GM20000 (cell line): ENCODE measurements at places on chromosomes 13 and 19.

- no peak for DNase-seq
Measured at GRCh38 chr13:66560991-66561390, 669.1 kb downstream of the PCDH9 start.

DNA sequence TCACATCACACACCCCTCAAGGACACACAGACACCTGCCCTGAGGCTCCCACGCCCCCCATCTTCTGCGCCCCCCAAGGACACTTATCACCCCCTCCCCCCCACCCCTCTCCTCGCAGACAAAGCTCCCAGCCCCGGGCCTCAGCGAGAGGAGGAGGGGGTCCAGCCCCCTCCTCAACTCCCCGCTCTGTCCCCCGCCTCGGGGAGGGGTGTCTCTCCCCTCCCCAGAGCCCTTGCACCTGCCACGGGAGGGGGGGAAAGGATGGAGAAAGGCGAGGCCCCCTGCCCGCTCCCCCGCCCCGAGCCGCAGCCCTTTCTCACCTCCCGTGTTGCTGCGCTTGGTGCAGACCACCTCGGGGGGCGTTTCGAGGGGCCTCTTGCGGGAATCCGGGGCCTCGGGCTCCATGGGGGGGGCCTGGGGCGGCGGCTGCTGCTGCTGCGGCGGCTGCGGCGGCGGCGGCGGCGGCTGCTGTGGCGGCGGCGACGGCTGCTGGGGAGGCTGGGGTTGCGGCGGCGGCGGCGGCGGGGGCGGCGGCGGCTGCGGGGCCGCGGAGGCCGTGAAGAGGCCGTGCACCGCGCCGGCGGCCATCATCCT lies 621 bp downstream of the NOVA2 start:
- no peak for DNase-seq

GRCh38 chr13:53050151-53050550 lies 21.5 kb downstream of the OLFM4 start:
- no peak for DNase-seq

DNA sequence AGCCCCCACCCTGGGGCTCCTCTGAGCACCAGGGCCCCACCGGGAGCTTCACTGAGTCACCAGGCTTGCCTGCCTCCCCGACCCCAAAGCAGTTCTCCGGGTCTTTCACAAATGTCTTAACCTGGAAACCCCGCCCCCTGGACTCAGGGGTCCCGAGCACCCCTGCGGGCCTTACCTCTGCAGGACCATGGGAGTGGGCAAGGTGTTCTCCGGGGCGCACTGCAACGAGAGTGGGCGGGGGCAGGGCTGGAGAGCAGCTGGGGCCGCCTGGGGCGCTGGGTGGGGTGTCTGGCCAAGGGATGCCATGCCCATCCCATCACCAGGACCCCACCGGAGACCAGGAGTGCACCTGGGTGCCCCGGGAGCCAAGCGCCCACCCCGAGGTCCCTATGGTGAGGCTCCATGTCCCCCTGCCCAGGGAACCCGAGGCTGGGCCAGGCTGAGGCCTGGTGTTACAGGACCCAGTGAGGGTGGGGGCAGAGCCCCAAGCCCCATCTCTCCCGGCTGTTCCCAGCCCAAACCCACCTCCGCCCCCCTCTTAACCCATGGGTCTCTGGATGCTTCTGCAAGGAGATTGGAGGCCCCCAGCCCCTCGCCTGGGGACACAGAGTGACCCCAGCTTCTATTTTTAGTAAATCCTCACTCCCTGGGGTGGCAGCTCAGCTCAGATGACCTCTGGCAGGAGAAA lies 10.9 kb downstream of the MKNK2 start:
- DNase-seq, result no peak

DNA sequence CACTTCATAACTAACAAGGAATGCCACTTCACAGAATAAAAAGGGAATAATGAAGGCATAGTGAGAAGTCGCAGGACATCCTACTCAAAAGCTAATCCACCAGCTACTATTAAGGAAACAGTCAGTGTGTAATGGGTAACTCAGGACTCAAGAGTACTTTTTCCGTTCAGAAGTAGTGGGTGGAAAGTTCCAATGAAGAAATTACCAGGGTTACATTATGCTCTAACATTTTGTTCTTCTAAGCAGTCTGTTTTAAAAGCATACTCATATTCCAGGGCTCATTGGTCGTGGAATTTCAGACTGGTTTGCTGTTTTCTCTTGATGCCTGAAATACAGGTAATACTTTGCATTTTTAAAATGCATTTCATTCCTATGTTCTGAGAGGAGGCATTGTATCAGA lies 222.4 kb upstream of the IRS2 start:
- no peak for DNase-seq

DNA sequence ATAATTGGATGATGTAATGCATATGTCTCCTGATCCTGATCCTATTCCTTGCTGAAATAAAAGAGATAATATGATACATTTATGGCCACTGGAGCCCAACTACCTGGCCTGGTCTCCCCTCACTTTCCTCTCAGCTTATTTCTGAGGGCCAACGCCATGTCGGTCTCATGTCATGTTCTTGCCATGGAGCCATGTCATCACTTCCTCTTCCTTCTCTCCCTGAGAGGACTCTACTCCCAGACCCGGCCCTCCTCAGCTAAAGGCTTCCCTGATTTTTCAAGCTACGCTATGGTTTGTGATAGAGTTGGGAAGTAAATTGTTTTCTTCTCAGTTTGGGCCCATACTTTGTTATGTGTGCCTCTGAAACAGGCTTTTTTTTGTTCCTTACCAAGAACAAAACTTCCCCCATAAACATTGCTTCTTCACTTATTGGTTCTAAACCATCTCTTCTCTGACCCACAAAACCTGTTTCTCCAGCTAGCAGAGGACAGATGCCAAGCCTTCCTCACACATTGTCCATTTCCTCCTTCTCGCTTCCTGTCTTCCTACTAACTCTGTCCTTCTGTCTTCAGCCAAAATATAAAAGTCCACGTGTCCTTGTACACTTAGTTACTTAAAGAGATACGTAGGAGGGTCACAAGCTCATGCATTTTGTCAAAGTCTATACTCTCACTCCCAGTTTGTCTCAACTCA lies 319.9 kb upstream of the DACH1 start:
- DNase-seq, result no peak

DNA sequence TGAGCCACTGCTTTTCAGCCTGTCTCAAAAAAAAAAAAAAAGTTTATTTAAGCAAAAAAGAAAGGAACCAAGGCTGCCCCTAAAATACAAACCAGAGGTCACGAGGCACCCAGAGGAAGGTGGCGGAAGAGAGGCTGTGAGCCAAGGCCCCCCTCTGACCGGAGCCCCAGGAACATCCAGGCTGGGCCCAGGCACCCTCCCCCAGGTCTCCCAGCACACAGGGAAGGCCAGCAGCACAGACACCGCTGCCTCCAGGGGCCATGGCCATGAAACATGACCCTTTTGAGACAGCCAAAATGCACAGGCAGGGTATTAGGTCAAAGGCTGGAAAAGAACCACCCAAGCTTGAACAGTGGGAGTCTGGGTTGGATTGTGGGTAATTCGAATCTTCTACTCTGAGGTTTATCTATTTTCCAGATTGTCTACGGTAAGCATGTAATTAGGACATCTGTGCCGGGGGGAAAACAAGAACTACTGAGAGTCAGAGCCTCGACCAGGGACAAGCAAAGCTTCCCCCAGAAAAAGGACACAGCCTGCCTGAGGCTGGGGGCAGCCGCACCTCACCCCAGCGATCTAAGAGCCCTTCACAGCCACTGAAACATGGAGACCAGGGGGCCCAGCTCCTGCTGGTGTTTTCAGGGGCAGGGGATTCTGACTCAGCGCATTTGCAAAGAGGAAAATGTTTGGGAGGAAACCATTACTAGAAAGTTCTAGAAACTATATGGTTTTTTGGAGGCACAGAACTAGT lies 8.4 kb downstream of the PEX11G start:
- no peak for DNase-seq

GRCh38 chr13:106686163-106686562 lies 118.2 kb upstream of the ARGLU1 start:
- DNase-seq, result no peak

DNA sequence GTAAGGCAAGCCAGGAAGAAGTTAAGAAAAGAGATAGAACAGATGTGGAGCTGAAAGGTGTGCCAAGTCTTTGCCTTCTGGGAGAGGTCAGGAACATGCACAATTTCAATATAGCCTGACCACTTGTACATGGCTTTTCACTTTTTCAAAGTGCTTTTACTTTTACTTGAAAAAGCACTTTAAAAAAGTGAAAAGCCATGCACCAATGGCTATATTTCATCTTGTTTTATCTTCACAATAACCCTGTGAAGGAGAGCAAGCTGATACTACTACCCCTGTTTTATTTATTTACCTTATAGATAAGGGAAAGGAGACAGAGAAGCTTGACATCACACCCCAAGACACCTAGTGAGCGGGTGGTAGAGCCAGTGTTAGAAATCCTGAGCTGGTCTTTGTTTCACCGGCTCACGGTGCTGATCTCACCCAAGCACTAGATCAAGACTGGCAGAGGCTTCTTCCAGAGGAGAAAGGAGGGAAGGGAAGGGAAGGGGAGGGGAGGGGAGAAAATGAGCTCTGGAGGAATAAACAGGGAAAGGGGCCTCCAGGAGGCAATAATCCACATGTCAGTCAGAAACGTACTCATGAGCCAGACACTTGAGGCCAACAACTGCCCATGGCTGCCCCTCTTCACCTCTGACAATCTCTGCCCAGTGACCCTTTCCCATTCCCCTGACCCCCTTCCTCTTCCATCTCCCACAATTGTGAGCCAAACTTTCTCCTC lies 455.4 kb downstream of the FOXO1 start:
- no peak for DNase-seq

- DNase-seq, result no peak
Measured at GRCh38 chr13:94305934-94306333, 173.5 kb downstream of the DCT start.

- DNase-seq, result no peak
Measured at GRCh38 chr13:98563071-98563470, 13.8 kb downstream of the STK24 start.

DNA sequence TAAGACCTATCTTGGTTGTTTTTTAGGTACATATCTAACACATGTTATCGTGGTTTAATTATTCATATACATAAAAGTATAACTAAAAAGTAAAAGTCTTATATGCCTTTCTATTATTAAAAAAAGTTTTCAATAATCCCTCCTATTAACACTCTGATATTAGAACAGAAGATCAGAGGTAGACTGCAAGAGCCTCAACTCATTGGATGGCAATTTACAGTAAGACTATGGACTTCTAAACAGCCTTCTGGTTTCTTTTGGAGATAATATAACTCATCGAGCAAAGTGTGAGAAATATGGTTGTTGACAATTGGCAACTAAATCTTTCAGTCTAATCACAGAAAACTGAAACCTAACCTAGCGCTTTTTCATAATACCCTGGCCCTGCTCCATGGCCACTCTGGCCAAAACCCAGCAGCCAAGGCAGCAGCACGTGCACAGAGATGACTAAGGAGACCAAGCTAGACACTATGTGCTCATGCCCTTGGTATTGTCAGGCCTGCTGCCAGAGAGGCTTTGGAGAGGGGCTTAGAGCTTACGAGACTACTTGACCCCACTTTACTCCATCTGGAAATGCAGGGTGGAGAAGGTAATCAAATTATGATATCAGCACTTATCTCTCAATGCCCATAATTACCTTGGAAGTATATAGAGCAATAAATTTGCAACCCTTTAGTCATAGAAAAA lies 40.6 kb upstream of the EEF1AKMT1 start:
- DNase-seq, result no peak

GRCh38 chr19:8500158-8500557 lies 2.3 kb downstream of the PRAM1 start:
- no peak for DNase-seq

GRCh38 chr19:7917267-7918061 lies 2.7 kb upstream of the SNAPC2 start:
- DNase-seq, result peak; percentile 85

- DNase-seq, result peak; percentile 90
Measured at GRCh38 chr19:45681391-45682015, 10.2 kb downstream of the SNRPD2 start.

DNA sequence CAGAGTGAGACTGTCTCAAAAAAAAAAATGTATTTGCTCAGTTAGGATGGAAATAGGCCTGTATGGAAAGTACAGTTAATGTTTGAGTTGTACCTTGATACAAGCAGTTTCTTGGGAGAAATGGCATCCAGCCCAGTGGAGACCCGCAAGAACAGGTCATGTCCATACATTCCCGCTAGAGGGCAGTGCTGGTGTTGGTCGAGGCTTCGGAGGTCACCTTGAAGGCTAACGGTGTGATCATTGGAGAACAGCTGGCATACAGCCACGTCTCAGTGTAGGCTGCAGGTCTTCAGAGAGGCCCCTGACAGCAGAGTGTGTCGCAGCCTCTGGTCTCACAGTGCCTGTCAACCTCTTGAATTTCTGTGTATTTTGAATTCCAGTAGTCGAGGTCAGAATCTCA lies 7.5 kb downstream of the ZNF610 start:
- DNase-seq, result peak; percentile 37

DNA sequence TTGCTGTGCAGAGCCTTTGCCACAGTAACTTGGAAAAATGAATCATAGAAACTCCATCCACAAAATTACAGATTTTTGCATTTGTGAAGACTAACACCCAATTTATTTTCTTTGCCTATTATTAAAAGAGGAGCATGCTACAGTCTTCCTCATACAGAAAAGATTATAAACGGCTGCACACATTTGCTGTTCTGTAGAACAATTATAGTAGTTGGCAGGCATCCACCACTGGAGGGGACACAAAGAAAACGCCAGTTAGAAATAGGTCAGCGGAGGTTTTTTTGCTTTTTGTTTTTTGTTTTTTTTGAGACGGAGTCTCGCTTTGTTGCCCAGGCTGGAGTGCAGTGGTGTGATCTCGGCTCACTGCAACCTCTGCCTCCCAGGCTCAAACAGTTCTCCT lies 51.6 kb downstream of the SACS start:
- DNase-seq, result no peak

GRCh38 chr19:18233224-18233825 lies 7.1 kb upstream of the PDE4C start:
- DNase-seq, result peak; percentile 83

DNA sequence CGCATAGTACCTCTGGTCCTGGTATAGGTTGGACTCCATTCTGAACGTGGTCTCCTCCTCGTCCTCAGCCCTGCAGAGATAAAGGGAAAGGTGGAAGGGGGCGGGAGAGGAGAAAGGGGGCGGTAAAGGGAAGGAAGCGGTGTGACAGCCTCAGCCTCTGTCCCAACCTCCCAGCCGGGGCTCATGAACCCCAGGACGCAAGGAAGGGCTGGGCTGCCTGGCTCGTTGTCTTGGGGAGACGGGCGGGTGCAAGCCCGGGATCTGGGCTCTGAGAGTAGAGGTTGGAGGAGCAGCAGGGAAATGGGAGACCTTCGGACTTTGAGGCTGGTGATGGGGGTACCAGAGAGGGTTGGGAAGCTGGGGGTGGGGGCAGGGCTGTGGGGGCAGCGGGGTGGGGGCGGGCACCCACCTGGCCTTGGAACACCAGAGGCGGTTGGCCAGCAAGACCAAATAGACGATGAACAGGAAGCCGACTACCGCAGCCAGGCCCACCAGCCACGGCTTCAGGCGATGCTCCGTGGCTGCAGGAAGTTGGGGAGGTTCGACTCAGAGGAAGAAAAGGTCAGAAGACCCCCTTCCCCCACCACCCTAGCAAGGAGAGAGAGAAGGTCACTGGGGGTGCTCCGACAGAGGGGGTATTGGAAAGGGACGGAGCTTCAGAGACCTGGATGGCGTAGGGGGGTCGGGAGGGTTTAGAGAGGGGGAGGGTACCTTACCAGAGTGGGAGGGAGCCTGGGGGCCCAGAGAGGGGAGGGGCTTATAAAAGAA lies 1.7 kb downstream of the SMIM24 start:
- no peak for DNase-seq
